NCI-H1694 (cell line): ENCODE measurements at places on chromosomes 3 and 15.

- no peak for DNase-seq
Observed at GRCh38 chr15:73345658-73346057, 23.1 kb downstream of the HCN4 start.

DNA sequence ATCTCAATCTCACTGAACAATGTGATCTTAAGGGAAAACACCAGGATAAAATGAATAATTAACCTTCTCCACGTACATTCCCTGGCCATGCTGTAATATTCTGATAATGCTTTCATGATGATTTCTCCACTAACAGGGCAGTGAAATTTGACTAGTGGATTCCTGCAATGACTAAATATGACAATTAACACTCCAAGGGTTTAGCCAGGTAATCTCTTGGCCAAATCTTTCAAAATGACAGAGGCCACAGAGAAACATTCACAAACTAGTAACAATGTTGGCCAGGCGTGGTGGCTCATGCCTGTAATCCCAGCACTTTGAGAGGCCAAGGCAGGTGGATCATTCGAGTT is 31.7 kb upstream of the ST8SIA2 start:
- DNase-seq: no peak

- DNase-seq: no peak
Observed at GRCh38 chr3:96865605-96866004, 51.2 kb downstream of the EPHA6 start.

DNA sequence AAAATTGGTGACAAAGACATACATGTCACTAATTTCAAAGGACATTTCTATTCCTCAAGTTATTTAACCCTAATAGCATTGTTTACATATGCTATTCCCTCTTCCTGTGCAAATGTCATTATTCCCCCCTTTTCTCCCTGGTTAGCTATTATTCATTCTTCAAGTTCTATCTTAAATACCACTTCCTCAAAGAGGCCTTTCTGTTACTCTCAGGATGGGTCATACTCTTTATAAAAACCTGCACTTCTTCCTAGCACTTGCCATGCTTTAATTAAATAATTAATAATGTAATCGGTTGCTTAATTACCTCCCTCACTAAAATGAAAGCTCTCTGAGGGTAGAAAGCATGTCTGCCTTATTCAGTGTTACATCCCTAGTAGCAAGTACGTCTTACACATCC is 88.5 kb downstream of the XRN1 start:
- no peak for DNase-seq

GRCh38 chr15:42784705-42785104 is 47.8 kb upstream of the CDAN1 start:
- no peak for DNase-seq

DNA sequence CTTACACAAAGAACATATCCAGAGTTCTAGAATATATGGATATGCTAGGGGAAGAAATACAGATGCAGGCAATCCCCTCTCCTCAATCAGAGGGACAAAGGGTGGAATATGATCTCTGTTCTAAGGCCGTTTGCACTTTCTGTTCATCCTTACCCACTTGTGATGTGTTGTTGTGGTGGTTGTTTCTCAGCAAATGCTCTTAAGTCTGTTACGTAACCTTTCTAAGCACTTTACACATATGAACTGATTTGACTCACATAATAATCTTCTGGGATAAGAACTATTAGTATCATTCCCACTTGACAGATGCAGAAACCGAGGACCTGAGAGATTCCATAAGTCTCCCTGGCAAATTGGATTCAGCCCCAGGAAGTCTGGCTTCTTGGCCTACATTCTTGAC is 40.5 kb downstream of the NGRN start:
- no peak for DNase-seq

DNA sequence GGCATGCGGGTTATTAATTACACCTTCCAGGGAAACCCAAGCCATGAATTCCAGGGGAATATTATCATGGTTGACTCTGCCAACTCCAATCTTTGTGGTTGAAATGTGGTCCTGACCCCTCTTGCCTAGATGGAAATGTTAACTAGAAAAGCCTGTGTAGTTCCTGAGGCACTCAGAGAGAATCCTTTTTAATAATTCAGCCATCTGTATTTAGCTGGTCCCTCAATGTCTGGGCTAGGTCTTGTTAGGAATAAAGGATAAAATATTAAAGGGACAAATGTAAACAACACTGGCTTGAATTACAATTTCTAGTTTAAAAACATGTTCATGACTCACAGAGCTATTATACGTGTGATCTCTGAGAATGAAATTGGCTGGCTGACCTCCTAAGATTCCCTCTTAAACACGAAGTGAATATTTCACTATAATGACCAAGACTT is 435.2 kb upstream of the SUCLG2 start:
- DNase-seq: no peak

DNA sequence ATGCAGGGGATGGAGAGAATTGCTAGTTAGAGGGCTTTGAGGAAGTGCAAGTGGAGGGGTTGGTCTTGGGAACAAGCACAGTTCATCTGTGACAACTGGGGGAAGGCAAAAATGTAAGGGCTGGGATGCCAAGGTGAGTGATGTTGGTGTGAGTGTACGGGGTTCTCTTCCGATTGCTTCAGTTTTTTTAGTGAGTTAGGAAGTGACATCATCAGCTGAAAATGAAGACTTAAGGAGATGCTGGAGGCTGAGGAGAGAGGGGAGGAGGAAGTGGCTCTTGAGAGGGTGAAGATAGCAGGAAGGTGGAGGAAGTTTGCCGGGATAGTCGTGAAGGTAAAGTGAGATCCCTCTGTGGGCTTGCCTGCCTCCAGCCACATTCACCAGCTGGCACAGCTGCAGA is 12.7 kb downstream of the TICRR start:
- no peak for DNase-seq

GRCh38 chr3:117036259-117036799 is 326.8 kb downstream of the TUSC7 start:
- no peak for DNase-seq

GRCh38 chr3:23923786-23924185 is 6.9 kb downstream of the RPL15 start:
- DNase-seq: no peak

DNA sequence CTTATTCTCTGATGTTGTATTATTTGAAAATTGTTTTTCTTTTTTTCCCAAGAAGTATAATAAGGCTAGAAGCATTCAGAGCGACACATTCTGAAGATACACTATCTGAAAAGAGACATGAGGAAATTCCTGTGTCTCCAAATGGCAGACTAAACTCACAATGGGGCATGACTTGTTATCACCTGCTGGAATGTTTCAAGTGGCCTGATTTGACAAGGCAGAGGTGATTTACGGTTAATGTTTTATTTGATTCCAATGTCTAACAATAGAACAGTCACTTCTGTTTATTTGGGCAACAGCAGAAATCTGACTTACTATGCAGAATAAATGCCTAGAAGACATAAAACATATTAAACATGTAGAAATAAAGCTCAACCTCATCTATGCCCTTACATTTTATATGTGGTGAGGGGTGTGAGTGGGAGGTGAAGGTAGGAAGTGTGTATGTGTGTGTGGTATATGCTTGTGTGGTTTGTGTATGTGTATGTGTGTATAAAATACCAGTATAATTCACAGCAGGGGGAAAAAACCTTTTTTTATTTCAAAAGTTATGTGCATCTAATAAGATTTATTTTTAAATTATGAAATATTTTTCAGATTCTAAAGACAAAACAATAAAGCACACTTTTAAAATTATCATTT is 1051.7 kb downstream of the ROBO2 start:
- DNase-seq: no peak

- no peak for DNase-seq
Observed at GRCh38 chr15:37619358-37620042, 314.9 kb upstream of the TMCO5A start.

DNA sequence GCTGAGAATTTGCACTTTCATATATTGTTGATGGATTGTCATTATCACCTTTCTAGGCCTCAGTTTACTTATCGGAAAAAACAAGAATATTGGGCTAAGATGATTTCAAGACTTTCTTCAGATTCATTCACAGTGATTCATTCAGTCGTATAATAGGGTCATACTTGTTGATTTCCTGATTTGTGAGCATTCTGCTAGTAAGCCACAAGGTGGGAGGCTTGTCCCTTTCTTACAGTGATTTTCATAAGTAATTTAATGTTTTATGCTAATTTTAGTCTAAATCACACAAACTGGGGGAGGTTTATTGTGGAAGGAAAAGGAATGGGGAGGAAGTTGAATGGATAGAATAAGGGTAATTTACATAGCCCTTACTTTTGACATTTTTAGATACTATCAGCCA is 126.8 kb upstream of the GOLGA6L4 start:
- no peak for DNase-seq

DNA sequence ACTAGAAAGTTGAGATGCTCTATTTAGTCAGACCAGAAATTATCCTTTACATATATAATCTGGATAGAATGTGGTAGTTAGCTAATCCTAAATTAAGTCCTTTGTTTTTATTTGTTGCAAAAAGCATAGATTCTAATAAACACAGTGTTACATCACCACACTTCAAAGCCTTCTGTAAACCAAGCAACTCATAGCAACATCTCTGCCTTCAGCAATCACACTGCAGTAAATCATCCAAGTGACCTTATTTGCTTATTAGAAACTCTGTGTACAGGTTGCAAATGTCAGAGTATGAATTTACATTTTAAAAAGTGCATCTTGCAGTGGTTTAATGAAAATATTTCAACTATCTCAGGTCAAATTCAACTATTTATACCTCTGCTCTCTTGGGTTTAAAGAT is 242.5 kb downstream of the GBE1 start:
- DNase-seq: no peak

- DNase-seq: no peak
Observed at GRCh38 chr3:106397006-106397405, 528.2 kb upstream of the CBLB start.

DNA sequence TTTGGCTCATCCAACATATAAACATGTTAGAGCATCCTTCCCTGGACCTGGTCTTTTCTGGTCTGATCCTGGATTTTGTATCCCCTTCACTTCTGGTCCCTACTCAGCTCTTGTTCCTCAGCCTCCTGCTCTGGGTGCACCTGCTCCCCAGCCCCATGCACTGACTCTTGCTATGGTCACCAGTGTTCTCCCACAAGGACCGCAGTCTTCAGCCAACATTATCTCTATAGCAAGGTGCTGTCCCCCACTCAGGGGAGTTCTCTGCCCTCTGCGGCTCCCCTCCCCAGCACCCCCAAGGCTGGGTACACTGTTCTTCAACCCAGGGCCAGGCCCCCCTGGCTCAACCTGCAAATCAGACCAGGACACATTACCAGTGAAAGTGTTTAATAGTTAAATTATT is 80.2 kb downstream of the SEC22A start:
- DNase-seq: no peak

DNA sequence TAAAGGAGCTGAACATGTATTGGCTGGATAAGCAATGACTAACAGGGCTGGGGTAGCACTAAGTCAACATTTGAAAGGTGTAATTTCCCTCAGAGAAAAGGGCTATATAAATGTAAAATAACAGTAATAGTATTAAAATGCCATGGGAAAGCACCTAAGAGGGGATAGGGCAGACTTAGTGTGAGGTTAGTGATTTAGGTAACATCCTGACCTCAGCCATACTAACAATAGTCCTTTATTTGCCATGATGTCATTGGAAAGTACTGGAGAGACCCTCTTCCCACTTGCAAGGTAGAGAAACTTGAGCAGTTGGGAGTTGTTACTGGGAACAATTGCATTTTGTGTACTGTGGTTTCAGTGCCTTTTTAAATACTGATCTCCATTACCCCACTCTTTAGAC is 103.4 kb downstream of the LSAMP start:
- no peak for DNase-seq

GRCh38 chr3:32443478-32443877 is 51.8 kb downstream of the CMTM7 start:
- DNase-seq: no peak

GRCh38 chr3:108780235-108780634 is 23.0 kb upstream of the RETNLB start:
- DNase-seq: no peak

- no peak for DNase-seq
Observed at GRCh38 chr3:164360078-164360578, 718.2 kb downstream of the SI start.
